ENCODE measurements at places on chromosomes 16 and 17.

GRCh38 chr16:88504489-88505404 is 51.7 kb downstream of the ZFPM1 start:
- DNase-seq, result no peak

DNA sequence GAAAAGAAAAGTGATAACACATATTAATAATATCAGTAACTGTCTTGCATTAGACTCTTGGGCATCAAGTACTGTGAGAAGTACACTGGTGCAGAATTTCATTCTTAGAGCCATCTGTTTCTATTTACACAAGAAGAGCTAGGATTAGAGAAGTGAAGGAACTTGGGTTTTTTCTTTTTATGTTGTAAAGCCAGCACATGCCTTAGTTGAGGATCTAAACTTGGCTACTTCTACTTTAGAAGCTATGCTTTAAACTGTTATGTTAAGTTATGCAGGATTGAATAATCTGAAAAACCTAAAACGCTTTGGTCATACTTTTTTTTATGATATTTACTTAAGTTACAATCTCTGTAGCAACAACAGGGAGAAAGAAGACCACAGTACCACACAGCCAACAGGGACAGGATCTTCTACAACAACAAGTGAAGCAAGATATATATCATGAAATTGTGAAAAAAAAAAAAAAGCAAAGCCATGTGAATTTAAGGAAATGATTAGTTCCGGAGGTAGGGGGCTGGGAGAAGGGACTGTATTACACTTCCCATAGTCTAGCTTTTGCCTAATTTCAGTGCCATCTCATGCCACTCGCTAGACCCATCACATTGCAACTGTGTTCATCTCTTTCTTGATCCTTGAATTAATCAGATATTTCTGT is 305.1 kb upstream of the GOT2 start:
- no peak for DNase-seq

DNA sequence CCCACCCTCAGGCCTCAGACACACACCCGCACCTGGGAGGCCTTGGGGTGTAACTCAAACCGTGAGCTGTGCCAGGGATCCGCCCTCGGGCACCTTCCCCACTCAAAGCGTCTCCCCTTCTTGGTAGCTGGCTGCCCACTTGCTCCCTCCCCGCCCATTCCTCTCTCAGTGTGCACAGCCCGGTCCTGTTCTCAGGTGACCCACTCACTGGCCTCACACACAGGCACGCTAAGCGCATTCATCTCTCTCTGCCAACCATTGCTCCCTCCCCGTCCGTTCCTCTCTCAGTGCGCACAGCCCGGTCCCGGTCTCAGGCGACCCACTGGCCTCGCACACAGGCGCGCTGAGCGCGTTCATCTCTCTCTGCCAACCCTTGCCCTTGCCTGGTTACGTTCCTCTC is 20.8 kb downstream of the WDR45B start:
- DNase-seq, result no peak

- DNase-seq, result no peak
Observed at GRCh38 chr17:21008160-21008915, 34.5 kb downstream of the USP22 start.
